ENCODE measurements at places on chromosomes 3 and 15.

DNA sequence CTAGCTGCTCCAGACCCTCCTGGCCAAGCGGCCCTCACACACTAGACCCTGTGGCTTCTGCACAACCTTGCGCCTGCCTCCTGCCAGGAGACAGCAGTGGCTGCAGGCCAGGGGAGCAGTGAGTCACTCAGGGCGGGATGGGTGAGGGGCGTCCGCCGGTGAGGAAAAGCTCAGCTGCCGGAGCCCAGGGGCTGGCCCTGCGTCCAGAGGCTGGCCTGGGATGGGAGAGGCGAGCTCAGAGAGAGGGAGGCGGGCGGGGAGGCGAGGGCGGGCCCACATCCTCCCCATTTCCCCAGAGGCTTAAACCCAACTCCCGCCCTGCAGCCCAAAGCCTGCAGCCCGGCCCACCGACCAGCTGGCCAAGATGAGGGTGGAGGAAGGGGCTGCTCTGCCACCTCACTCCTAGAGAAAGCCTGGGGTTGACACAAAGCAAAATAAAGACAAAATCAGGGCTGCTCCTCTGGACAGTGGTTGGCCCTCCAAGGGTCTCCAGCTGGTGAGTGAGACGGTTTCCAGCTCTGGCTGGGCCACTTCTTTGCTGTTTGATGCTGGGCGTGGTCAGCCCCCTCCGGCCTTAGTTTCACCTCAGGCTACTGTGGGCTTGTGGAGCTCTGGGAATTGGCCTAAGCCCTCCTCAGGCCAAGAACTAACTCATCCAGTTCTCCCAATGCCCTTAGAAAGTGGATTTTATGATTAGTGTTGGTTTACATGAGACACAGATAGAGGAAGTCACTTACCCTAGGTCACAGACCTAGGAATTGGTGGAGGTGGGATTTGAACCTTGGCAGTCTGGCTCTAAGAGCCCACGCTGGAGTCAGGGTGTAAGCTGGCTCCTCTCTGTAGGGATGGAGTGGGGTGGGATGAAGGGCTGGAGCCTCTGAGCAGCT is 50.6 kb downstream of the IQSEC1 start:
- no peak for DNase-seq

GRCh38 chr3:38164643-38164951 is 740 bp upstream of the OXSR1 start:
- DNase-seq, result no peak

- DNase-seq, result no peak
These were observed 45.4 kb downstream of the FGD5 start for GRCh38 chr3:14864131-14864530.

GRCh38 chr15:63726491-63726890 is 107.3 kb downstream of the HERC1 start:
- DNase-seq, result no peak

DNA sequence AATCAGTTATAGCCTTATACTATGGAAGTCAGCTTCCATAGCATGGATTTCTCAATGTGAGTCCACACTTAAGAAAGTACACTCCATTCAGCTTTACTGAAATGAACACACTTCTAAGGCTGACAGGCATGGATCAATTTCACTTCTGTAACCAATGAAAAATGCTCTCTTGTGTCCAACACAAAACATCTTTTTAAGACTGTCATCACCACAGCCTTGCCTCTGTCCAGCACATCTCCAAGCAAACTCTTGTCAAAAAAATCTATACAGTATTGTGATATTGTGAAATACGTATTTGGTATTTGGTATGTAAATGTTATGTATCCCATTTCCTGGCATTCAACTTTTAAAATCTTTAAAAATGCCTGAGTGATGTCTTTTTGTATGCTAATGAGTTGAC is 208.7 kb downstream of the RAP2B start:
- no peak for DNase-seq

DNA sequence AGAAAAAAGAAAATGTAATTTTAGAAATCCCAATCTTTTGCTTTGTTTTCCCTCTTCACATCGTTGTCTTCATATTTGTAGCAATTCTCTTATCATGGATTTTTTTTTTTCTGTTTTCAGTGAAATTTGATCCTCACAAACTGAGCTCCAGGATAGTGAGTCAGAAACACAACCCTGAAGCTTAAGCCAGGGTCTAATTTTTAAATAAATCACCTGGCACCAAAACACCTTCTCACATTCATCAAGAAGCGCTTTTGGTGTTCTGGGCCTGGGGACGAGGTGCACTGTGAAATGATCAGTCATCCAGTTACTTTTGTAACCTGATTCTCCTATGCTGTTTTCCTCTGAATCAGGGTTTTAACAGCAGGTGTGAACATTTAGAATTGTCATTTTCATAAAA is 87.7 kb downstream of the REC114 start:
- DNase-seq, result no peak

DNA sequence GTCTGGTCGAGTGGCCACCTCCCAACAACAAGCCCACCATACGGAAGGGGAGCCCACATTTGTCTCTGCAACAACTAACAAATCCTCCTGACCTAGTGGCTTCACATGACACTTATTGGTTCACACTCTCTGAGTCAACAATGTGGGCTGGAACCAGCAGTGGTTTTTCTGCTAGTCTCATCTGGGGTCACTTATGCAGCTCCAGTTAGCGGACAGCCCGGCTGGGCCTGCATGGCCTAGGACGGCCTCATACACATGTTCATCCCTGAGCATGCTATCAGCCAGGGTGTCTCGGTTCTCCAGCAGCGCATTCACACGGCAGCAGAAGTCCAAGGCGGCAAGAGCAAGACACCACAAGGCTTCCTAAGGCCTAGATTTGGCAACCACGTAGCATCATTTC is 281.7 kb downstream of the XXYLT1 start:
- DNase-seq, result no peak

GRCh38 chr3:123157598-123158287 is 44.0 kb upstream of the SEC22A start:
- no peak for DNase-seq

DNA sequence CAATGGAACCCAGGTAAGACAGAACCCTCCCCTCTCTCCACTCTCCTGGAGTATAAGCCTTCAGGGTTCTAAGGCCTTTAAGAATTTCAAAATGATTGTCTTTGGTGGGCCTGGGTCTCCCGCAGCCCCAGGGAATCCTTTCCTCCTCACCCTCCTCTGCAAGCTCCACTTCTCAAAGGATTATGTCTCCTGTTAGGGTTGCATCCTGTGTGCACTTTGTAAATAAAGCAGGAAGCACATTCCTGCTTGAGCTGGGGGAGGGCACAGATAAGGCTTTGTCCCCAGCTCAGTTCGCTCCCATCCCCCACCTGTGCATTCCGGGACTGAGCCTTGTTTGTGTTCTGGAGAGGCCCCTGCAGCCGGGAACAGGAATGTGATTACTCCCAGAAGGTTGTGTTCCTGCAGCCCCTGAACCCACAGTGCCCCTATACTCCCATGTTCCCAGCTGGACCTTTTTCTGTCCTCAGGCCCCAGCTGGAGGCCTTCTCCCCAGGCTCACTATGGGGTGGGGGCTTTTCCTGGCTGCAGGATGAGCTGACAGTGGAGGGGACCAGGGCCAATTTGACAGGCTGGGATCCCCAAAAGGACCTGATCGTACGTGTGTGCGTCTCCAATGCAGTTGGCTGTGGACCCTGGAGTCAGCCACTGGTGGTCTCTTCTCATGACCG is 9.5 kb downstream of the TYRO3 start:
- DNase-seq, result no peak

DNA sequence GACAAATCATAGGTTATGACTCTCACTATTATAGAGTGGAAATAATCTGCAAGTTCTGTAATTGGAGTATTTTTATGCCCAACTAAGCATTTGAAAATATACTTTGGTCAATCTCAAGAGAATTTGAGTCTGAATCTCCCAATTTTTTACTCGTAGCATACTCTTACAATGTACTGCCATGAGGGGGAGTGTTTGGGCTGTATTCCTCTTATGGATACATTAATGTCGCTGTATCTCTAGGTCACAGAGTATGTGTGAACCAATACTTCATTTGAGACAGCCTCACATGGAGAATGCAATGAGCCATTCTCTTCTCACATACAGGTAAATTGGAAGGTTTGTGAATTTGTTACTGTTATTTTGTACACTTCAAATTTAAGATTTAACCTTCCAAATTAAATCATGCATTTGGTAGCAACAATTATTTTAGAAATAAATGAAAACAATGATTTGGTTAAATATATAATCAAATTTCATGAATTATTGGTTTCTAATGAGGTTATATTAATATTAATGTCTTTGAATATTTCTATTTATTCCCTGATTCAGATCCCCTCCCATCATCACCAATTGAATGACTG is 5.5 kb upstream of the CD200 start:
- no peak for DNase-seq

DNA sequence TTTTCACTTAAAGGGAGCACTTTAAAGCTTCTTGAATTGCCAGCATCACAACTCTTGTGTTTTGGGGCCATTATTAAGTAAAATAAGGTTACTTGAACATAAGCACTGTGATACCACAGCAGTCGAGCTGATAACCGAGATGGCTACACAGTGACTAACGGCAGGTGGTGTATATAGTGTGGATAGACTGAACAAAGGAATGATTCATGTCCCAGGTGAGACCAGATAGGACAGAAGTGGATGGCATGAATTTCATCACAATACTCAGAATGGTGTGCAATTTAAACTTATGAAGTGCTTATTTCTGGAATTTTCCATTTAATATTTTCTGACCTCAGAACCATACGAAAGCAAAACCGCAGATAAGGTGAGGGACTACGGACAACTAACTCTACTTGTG is 40.2 kb downstream of the PBRM1 start:
- no peak for DNase-seq

DNA sequence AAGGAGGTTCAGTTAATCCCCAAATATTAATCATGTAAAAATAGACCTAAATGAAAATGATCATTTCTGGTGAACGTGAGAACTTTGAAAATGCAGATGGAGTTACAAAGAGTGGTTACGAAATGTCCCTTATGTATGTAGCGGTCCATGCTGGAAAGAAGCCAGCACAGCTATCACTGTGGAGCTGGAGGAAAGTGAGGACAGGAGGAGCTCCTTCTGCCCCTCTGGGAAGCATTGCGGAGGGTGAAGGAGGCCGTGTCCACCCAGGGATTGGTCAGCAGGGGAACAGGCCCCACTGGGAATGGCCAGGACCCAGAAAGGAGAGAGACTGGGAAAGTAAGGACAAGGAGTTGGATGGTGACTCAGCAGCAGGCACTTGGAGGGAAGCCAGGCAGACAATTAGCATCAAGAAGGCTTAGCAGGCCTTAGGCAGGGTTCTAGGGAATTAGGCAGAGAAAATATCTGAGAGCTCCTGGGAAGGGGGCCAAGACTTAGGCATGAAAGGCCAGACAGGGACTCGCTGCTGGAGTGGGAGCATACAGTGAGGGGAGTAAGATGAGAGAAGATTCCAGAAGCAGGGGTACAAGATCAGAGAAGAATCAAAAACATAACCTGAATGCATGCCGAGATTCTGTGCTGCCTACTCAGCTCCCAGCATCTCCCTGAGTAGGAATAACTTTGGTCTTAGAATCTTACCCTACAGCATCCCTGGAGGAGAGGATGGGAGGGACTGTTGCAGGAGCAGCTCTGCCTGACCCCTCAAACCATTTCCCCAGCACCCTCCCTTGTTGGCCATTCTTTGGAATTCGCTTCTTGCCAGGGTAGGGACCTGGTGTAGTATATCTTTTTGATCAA is 171.0 kb upstream of the UMPS start:
- no peak for DNase-seq

DNA sequence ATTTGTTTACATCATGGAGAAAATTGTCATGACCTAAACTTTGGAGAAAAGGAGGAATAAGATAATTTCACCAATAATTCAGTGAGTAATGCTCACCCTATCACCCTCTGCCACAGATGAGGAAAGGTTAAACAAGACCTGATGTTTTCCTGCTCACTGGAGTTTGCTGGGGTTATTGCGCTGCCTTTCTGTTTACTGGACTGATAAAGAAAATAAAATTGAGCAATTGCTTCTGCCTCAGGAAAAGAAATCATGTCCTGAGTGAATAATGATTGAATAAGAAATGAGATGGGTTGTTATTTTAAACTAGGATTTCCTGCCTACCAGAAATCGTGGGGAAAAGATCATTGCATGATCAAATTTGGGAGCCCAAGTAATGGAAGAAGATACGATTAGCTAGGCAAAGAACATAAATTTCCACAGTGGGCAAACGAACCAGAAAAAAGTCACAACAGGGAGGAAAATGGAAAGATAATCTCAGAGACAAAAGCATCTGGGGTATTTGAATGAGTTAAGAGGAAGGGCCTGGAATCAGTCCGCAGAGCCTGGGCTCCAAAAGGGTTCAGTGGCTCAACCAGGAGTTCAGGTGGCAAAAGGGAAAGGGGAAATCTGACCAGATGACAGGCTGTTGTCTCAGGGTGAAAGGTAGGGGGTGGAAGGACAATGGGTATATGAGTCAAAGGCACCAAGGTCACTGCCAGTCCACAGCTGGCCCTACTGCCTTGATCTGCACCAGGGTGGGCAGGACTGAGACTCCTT is 146.8 kb downstream of the FAM43A start:
- DNase-seq, result no peak

- no peak for DNase-seq
These were observed 560.5 kb downstream of the NR2F2 start for GRCh38 chr15:96891046-96891445.

DNA sequence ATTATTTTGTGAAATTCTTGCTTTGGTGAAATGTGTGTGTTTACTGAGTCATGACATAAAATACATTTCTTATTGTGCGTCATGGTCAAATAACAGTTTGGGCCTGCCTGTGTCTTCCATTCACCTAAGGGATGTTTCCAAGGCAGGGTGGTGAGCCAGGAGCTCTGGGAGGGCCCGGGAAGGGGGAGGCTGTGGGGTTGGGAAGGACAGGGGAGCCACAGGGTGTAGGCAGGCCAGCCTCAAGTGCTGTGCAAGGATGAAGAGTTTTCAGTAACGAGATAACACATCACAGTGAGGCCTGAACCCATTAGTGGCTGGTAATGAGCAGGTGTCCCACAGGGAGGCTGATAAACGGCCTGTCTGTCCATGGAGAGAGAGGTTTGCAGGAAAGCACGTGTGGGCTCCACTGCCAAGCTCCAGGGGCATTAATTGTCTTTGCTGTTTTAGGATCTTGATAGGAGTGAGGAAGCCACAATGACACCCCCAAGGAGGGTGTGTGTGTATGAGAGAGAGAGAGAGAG is 35.6 kb upstream of the SEC13 start:
- no peak for DNase-seq

DNA sequence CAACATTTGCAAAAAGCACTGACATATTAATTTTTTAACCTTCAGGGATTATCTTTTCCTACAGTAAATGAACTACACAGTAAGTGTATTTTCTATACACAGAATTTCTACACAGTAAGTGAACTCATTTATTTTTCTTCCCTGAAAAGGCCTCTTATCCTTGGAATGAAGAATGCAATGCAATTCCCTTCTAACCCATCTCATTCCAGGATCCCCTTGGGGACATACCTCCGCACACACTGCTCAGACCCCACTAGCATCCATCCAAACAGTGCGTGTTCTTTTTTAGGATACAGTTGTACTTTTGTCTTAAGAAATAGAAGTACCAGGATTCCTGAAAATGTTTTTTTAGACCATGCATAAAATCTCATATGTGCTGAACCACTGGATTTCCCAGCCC is 152.8 kb downstream of the UACA start:
- no peak for DNase-seq

DNA sequence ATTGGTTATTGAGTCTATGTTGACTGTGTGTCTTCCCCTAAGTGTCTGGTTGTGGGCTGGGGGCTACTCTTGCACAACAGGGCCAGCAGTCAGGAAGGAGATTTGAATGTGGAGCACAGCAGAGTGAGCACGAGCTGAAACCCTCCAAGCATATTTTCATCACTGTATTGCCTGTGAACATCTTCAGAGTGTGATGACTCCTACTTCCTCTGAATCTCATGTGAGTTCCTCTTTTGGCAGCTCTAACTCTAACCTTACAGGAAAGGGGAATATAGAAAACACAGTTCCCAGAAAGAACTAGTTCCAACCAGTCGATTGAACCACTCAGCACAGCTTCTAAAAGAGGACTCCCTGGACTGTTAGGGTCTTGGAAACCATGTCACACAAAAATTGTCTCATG is 211.6 kb downstream of the RAP2B start:
- DNase-seq, result no peak
